ENCODE measurements at places on chromosomes 12 and 14.

- peak; percentile 73 for DNase-seq
Observed at GRCh38 chr12:65949971-65950370, 125.7 kb downstream of the HMGA2 start.

DNA sequence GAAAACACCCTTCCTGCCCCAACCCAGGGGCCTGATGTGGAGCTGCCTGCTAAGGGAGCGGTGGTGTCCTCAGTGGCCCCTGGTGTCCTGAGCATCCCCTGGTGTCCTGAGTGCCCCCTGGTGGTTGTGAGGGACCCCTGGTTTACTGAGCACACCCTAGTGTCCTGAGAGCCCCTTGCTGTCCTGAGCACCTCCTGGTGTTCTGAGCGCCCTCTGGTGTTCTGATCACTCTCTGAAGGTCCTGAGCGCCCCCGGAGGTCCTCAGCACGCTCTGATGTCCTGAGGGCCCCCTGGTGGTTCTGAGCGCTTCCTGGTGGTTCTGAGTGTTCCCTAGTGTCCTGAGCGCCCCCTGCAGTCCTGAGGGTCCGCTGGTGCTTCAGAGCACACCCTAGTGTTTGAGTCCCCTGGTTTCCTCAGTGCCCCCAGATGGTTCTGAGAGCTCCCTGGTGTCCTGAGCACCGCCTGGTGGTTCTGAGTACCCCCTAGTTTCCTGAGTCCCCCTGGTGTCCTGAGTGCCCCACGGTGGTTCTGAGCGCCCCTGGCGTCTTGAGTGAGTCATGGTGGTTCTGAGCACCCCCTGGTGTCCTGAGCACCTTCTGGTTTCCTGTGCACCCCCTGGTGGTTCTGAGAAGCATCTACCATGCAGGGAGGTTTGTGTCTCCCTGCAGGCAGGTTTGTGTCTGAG is 1004.2 kb downstream of the TMEM121 start:
- DNase-seq, result no peak

- no peak for DNase-seq
Observed at GRCh38 chr12:75622492-75622891, 111.1 kb upstream of the KRR1 start.

GRCh38 chr12:104930388-104931326 is 27.4 kb downstream of the SLC41A2 start:
- DNase-seq, result peak; percentile 77

DNA sequence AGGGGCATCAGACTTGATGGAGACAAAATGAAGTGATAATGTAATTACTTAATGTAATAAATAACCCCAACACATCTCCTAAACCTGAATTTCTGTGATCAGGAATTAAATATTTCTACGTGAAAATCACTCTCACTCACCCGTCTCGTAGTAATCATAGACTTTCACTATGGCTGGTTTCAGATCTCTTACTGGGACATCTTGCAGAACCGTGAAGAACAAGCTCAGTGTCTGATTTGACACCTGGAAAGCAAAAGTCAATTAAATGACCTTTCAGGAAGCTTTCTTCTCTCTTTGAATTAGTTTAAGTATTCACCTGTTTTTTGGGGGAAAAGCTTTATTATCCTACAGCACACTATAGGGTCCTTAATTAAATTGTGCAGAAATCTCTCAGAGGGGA is 47.1 kb downstream of the A2M start:
- no peak for DNase-seq
